Stimulated activated CD4-positive, alpha-beta T cell treated with anti-CD3 and anti-CD28 coated beads, Interleukin-12 subunit alpha, Interleukin-12 subunit beta, amount 100 ng/mL, for 4 hours (primary cell): ENCODE measurements at places on chromosomes 2 and 18.

- no peak for DNase-seq
Observed at GRCh38 chr18:35729991-35730668, 148.6 kb downstream of the GALNT1 start.

DNA sequence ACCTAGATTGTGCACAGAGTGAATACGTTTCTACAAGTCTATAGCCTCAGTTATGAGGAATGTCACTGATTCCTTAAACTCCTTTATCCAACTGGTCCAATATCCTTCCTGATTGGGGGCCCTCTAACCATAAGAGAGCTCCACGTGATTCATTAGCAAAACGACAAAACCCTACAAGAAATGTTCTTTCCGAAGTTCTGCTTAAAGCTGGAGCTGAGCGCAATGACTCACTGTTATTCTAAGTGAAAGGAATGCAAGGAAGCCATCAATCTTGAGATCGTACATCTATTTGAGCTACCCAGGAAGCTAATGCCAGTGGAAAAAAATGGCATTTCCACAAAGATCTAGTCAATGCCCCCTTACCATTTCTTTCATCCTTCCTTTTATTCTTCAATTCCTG lies 354.9 kb upstream of the CDH20 start:
- no peak for DNase-seq

DNA sequence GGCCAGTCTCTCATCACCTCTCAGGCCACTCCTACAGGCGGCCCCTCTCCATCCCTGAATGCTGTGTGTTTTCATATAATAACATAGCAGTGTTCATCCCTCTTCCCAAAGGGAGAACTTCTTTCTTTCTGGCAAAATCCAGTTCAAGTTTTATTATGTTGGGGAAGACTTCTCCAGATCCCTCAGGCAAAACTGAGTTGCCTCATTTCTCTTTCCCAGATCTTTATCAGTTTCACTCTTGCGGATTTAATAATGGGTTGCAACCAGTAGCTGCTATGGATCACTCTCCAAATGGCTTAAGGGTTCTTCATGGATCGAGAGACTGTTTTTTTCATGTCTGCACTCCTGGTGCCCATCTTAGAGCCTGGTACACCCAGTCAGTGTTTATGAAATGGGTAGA lies 129.9 kb downstream of the FHOD3 start:
- DNase-seq: no peak

- peak; percentile 3 for DNase-seq
Observed at GRCh38 chr2:235390108-235390815, 103.6 kb upstream of the AGAP1 start.

- DNase-seq: no peak
Observed at GRCh38 chr2:122096761-122097160, 341.3 kb downstream of the TSN start.
